Midbrain (tissue), 1 donor: ENCODE measurements at places on chromosomes 12 and 14.
A peak's percentile ranks its signal among the peaks of the same experiment; 100 is the strongest.

DNA sequence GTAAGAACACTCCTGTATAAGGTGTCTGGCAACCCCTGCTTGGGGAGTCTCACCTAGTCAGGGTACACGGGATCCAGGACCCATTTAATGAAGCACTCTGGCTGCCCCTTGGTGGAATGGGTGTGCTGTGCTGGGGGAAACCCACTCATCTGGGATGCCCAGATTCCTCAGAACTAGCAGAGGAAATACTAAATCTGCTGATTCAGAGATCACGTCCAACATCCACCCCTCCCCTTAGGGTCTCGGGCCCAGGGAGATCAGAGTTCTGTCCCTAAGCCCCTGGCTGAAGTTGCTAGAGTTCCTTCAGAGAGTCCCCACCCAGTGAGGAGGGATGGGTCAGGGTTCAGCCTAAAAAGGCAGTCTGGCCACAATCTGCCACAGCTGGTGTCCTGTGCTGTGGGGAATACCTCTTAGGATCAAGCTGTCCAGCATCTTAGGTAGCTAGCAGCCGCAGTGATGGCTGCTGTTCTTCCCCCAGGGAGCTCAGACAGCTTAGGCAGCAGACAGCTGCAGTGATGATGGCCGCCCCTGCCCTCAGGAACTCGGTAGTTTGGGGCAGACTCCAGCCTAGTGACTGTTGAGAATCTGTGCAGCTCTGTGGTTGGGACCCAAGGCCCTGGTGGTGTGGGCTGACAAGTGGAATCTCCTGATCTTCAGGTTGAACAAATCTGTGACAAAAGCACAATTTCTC lies 74.8 kb downstream of the IFNG-AS1 start:
- no peak for DNase-seq

DNA sequence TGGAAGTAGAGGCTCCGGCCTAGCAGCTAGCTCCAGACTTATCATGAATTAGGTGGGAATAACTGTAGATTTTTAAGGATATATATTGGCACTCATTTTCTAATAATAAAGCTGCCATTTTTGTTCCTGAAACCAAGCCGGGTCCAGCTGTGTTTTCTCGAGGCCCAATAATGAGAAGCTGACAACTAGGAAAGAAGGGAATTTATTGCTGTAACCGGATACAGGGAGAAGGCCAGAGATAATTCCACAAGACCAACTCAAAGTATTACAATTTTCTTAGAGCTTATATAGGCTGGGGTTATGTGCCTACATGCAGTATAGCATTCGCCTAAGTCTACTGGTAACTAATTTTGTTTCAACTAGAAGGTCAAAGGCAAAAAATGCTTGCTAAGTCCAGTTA lies 122.3 kb upstream of the FBXO33 start:
- DNase-seq = no peak

DNA sequence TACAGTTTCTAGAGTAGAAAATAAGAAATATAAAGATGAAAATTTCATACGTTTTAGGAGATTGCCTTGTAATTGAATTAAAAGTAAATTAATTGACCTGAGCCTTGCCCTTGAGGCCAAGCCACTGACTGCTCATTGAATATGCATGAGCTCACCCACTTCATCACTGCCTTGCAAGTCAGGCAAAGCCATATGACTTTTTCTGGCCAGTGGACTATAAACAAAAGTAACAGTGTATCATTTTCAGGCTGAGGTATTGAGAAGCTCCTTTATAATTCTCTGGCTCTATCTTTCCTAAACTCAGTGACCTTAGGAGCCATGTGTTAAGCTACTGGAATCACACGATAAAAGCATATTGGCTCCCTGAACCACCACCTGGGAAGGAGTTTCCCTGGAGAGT lies 369.3 kb downstream of the NUAK1 start:
- DNase-seq = no peak

DNA sequence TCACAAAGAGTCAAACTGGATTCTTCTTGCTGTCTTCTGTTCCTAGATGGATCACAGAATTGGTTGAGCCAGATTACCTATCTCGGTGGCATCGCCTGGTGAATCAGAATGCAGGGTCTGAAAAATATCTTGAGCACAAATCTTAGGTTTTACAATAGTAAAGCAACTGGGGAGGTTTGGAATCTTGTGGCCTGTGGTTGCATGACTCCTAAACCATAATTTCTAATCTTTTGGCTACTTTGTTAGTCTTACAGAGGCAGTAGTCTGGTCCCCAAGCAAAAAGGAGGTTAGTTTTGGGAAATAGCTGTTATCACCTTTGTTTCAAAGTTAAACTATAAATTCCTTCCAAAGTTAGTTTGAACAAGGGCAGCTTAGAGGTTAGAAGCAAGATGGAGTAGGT lies 1488.5 kb upstream of the FLRT2 start:
- no peak for DNase-seq

DNA sequence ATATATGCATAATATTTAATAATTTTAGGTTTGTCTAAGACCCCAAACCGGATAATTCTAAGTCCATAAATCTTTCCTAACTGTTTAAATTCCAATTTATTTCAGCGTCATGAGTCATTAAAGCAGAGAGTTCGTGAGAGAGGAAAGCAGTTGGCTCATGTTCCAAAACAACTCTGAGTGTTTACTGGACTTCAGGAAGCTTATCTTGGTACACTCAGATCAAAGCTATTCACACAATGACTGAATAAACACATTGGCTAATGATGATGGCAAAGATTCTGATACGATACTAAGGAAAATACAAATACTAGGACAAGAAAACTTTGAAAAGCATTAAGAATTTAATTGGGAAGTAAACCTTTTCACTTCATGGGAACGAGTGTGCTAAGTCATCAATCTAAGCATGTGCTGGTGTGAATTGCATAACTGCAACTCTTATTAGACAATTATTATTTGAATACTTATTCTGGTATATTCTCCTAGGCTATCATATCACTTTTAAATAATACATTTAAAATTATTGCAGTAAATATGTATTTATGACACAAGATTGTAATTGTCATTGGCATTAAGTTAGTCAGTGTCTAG lies 34.8 kb upstream of the CLEC14A start:
- DNase-seq = no peak

GRCh38 chr12:20040831-20041230 lies 327.5 kb upstream of the PDE3A start:
- DNase-seq = no peak

DNA sequence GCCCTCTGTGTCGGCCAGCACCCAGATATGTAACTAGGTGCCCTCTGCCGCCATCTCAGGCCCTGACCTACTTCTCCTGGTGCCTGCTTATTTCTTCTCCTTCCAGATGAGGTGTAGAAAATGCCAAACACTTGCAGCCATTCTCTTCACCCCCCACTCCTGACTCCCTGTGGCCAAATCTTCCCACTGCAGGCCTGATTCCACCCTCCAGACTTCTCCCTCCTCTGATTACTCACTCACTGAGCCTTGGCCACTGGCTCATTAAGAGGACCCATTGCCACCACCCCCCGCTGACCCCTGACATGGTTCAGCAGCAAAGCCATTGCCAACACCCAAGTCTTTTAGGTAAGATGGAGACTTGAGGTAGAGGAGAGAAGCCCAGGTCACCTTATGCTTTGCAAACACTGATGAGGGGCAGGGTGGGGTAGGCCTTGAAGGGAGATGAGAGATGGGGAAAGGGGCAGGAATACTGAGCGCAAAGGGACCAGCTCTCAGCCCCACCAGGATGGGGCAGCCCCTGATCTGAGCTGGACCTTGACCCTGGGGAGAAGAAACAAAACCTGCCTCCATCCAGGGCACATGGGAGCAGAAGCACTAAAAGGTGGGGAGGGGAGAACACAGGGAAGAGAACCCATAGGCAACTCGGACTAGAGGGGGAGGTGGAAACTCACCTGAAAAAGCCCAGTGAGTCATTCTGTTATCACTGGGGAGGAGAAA lies 25.1 kb upstream of the ANO2 start:
- no peak for DNase-seq

DNA sequence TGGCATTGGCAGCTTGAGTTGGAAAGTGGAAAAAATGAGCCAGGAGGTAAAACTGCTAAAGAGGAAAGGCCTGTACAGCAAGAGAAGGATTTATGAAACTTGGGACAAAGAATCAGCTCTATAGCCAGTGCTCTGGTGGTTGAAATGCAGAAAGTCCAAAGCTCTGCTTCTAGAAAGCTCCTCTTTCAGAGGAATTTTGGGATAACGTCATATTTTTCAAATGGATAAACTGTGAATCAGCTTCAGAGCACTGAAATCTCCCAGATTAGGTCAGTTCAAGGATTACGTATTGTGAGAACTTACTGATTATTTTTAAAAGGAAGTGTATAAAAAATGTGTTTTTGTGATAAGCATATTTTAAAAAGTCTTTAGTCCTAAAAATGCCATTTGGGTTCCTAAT lies 203.1 kb upstream of the CNOT2 start:
- DNase-seq = no peak

GRCh38 chr12:7289743-7290142 lies 14.1 kb upstream of the ACSM4 start:
- DNase-seq = no peak

- DNase-seq = no peak
These were observed 146.5 kb upstream of the MYL2 start for GRCh38 chr12:111066744-111067437.

GRCh38 chr12:48005001-48005749 lies 899 bp upstream of the COL2A1 start:
- no peak for DNase-seq

DNA sequence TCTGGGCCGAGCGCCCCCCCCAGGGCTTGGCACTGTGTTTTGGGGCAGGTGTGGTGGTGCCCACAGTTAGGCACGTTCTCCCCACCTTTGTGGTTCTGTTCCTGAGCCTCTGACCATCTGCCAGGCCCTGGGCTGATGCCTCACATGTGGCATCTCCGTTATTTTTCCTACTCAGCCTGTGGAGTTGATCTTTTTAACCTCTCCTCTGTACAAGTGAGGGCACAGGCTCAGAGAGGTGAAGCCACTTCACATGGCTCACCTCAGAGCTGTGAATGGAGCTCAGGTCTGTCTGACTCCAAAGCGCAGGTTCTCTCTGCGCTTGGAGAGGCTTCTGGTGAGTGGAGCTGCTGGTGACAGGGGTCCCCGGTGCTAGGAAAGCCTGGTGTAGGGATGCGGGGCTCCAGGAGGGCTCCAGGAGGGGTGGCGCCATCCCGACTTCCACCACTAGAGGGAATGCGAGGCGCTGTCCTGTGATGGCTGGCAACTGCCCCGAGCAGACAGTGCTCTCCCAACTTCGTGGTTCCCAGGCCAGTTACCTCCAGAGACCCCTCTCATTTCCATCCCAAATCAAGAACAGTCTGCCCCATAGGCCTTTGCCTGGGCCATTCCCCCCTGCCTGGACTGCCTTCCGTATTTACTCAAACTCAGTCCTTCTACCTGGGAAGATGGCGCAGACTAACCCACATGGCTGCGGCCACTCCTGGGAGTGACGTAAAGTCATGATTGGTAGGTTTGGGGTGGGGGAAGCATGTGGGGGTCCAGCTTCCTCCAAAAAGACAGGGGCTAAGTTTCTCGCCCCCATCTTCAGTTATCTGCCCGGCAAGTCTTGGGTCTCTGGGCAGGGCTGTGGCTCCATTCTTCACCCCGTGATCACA lies 9.9 kb downstream of the BCL7A start:
- DNase-seq = no peak

DNA sequence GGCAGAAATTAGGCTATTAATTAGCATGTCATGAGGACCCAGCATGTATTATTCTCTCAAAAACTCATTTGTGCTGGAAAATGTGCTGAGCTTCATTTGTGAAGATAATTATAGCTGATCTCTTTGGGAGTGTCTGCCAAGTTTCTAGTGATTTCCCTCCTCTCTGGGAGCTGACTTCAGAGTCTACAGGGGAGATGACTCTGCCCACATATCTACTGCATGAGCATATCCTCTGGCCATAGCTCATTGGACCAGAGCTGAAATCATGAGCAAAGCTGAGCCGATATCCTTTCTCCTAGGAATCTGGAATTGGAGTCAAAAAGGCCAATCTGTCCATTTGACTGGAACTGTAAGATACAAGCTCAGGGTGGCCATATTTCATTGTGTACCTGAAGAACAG lies 5.9 kb downstream of the CCDC198 start:
- DNase-seq = no peak

DNA sequence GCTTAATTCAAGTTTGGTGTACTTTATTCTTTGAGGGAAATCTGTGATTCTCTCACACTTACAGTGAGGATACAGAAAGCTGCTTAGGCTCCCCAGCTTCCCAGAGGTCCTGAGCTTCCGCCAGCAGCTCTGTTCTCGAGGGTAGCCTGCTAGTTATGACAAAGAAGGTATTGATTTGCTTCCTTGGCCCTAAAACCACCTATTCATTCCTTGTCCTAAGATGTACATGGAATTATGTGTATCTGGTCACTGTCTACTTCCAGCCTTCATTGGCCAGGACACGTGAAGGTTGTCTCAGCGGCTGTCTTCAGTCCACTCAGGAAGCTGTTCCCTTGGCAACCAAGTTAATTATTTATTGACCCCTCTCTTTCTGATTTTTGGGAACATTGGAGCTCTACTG lies 55.7 kb downstream of the GALNT8 start:
- peak; percentile 2 for DNase-seq

DNA sequence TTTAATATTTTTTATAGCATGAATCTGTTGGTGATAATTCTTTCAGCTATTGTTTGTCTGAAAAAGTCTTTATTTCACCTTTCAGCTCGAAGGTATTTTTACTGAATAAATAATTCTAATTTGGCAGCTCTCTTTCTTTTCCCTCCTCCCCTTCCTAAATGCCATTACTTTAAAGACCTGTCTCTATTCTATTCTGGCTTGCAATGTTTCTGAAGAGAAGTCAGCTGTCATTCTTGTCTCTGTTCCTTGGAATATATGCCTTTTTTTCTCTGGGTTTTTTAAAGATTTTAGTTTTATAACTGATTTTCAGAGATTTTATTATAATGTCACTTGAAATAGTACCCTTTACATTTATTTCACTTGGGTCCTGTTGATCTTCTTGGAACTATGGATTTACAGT lies 237.9 kb upstream of the DAAM1 start:
- no peak for DNase-seq

DNA sequence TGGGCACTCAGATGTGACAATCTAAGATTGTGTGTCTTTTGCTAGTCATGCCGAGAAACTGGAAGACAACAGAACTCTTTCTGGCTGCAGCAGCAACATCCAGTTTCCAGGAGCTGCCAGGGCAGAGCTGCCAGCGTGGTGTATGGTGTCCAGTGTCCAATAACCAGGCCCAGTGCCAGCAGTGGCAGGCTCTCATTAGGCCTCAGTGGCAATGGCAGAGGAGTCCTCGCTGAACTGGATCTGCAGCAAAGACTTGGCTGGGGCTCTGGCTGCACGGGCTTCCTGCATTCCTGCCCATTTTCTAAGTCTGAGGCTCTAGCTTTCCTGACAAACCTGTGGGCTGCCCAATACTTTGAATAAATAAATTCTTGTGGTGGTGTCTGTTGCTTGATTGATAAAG lies 26.2 kb upstream of the PPM1A start:
- peak; percentile 80 for DNase-seq

GRCh38 chr12:7113389-7113871 lies 4.4 kb upstream of the C1RL start:
- DNase-seq = peak; percentile 10
